Left renal cortex interstitium (tissue), 4 donors: ENCODE measurements at places on chromosomes 5 and 9. TPM values are rescaled to one million over a fixed set of nuclear protein-coding genes. Genes with fewer than 3 reads are reported as not detected.
A peak's percentile ranks its signal among the peaks of the same experiment; 100 is the strongest.

FOXD4L3 gene
- polyA plus RNA-seq = 0.06 TPM

DNA sequence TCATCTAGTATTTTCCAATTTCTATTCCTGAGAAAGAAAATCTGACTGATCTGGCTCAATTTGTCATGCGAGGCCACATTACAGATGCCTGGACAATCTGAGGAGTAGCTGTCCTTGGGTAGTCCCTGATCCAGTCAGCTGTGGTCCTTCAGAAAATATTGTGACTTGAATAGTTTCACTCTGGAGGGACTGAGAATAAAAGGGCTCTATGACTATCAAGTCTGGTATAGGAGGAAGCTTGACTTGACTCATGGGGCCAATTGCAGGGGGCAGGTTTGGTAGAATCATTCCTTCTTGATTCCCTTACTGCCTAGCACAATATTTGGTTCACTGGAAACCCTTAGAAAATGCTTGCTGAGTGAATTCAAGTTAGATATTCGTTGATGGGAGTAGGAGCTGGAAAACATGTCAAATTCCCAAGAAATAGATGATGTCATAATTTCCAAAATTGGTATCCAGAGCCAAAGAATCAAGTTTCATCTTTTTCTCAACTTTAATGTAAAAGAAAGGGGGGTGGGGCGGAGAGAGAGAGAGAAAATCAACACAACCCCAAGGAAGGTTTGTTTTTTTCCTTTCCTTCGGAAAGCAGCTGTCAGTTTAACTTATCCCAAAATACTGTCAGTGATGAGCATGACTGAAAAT lies 32.4 kb upstream of the STX17 start:
- no peak for DNase-seq

- DNase-seq = no peak
These were observed 262.9 kb downstream of the ARRDC3 start for GRCh38 chr5:91119981-91120850.

- no peak for DNase-seq
These were observed 48.6 kb upstream of the FCN1 start for GRCh38 chr9:134966270-134966669.

ADAMTSL2 gene
- 2.2 TPM for polyA plus RNA-seq

GRCh38 chr5:124923131-124923530 lies 176.7 kb upstream of the ZNF608 start:
- DNase-seq = no peak

DNA sequence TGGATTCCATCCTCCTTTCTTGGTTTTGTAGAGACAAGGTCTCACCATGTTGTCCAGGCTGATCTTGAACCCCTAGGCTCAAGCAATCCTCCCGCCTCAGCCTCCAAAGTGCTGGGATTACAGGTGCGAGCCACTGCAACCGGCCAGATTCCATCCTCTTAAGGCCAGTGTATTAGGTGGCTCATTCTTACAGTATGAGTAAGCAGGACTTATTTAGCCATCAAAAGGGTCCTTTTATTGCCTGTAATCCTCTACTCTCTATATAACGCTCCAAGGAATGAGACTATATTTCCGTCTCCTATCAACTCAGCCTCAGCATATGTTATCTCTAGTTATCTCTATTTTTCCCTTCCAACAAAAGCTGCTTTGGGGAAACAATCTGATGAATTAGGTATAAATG lies 3.0 kb upstream of the ERBIN start:
- no peak for DNase-seq

GRCh38 chr9:134026581-134026980 lies 1.3 kb downstream of the BRD3OS start:
- no peak for DNase-seq

- no peak for DNase-seq
These were observed 92.4 kb downstream of the ARHGAP26 start for GRCh38 chr5:142862594-142862993.

ACOT12 gene
- polyA plus RNA-seq = 1.4 TPM

GRCh38 chr5:127634007-127634406 lies 14.9 kb upstream of the CTXN3 start:
- DNase-seq = no peak

GRCh38 chr5:16889972-16890519 lies 46.0 kb downstream of the MYO10 start:
- peak; percentile 48 for DNase-seq

- DNase-seq = no peak
These were observed 304.3 kb upstream of the ARRDC3 start for GRCh38 chr5:91687430-91687829.

- DNase-seq = no peak
These were observed 76.3 kb upstream of the ORM1 start for GRCh38 chr9:114246558-114246957.

GRCh38 chr5:159341145-159341544 lies 10.9 kb upstream of the IL12B start:
- DNase-seq = no peak

GRCh38 chr5:4553130-4553529 lies 587.0 kb upstream of the ADAMTS16 start:
- DNase-seq = no peak

TAF11L10 gene
- polyA plus RNA-seq = not detected

NDUFA8 gene
- polyA plus RNA-seq = 93.0 TPM

MYOT gene
- polyA plus RNA-seq = 0.95 TPM

- no peak for DNase-seq
These were observed 191.4 kb upstream of the SGCD start for GRCh38 chr5:156135531-156135930.

NEUROG1 gene
- polyA plus RNA-seq = not detected
